ENCODE measurements at places on chromosomes 16 and 17. TPM values are rescaled to one million over a fixed set of nuclear protein-coding genes. Genes with fewer than 3 reads are reported as not detected.

- H3K36me3 ChIP-seq = peaks cover 74% of the 10 kb centered on the region
- H3K27me3 ChIP-seq = no peaks in the 10 kb centered on the region
- peak overlapping the region; percentile 75 for H3K4me3 ChIP-seq
- H3K4me1 ChIP-seq = peaks cover 54% of the 10 kb centered on the region
Observed at GRCh38 chr17:81035521-81036196, 708 bp downstream of the BAIAP2 start.

GRCh38 chr16:67104845-67105244 lies 4.9 kb upstream of the PHAF1 start:
- DNase-seq = no peak
- no peaks in the 10 kb centered on the region for H3K27me3 ChIP-seq
- H3K27ac ChIP-seq = no peak overlapping the region
- peaks cover 30% of the 10 kb centered on the region for H3K36me3 ChIP-seq

- no peaks in the 10 kb centered on the region for H3K4me1 ChIP-seq
- no peak overlapping the region for H3K4me3 ChIP-seq
- peaks cover 89% of the 10 kb centered on the region for H3K27me3 ChIP-seq
- no peak overlapping the region for H3K27ac ChIP-seq
Observed at GRCh38 chr16:85134076-85134788, 22.0 kb upstream of the CIBAR2 start.

GRCh38 chr16:84628226-84628731 lies 10.4 kb upstream of the COTL1 start:
- DNase-seq = no peak
- H3K27me3 ChIP-seq = no peaks in the 10 kb centered on the region
- no peak overlapping the region for H3K27ac ChIP-seq
- H3K36me3 ChIP-seq = no peaks in the 10 kb centered on the region
- H3K4me1 ChIP-seq = peaks cover 2% of the 10 kb centered on the region
- no peak overlapping the region for H3K4me3 ChIP-seq

- H3K4me3 ChIP-seq = no peak overlapping the region
- peaks cover 93% of the 10 kb centered on the region for H3K27me3 ChIP-seq
- DNase-seq = no peak
- no peaks in the 10 kb centered on the region for H3K4me1 ChIP-seq
- H3K36me3 ChIP-seq = no peaks in the 10 kb centered on the region
Observed at GRCh38 chr17:40469805-40470675, 26.8 kb downstream of the IGFBP4 start.

GRCh38 chr17:35641032-35641431 lies 53.9 kb downstream of the AP2B1 start:
- no peak overlapping the region for H3K4me3 ChIP-seq
- H3K27me3 ChIP-seq = no peaks in the 10 kb centered on the region
- peaks cover 48% of the 10 kb centered on the region for H3K36me3 ChIP-seq
- DNase-seq = no peak

DNA sequence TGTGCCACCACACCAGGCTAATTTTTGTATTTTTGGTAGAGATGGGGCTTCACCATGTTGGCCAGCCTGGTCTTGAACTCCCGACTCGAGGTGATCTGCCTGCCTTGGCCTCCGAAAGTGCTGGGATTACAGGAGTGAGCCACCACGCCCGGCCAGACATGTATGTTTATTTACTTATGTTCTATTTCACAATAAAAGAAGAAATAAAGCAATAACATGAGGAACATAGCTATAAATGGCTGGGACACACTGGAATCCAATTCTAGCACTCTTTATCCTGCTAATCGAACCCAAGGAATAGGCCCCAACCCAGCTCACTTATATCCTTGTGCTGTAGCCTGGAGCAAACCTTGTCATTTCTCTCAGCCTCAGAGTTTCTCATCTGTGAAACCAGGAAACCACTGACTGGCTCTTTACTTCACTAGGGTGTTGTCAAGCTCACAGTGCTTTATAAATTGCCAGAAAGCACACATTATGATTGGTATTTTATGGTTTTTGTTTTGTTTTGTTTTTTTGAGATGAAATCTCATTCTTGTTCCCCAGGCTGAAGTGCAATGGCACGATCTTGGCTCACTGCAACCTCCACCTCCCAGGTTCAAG lies 4.3 kb upstream of the ODAD4 start:
- H3K36me3 ChIP-seq = peaks cover 12% of the 10 kb centered on the region
- H3K4me3 ChIP-seq = no peak overlapping the region
- no peak overlapping the region for H3K27ac ChIP-seq
- DNase-seq = no peak
- H3K27me3 ChIP-seq = no peaks in the 10 kb centered on the region

GRCh38 chr17:57114085-57114673 lies 29.1 kb downstream of the AKAP1 start:
- H3K36me3 ChIP-seq = peaks cover 30% of the 10 kb centered on the region
- no peak overlapping the region for H3K4me3 ChIP-seq
- H3K27ac ChIP-seq = no peak overlapping the region
- no peaks in the 10 kb centered on the region for H3K4me1 ChIP-seq

DNA sequence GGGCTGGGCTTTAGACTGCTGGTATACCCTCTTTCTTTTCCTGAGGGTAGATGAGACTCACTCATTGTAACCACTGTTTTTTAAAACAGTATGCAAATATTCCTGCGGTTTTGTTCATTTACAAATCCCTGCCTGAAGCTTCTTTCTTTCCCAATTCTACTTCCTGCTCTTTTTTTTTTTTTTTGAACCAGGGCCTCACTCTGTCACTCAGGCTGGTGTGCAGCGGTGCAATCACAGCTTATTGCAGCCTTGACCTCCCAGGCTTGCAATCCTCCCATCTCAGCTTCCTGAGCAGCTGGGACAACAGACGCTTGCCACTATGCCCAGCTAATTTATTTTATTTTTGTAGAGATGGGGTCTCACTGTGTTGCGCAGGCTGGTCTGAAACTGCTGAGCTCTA lies 8.0 kb upstream of the SULT1A1 start:
- peaks cover 30% of the 10 kb centered on the region for H3K36me3 ChIP-seq
- H3K4me1 ChIP-seq = peaks cover 11% of the 10 kb centered on the region

DNA sequence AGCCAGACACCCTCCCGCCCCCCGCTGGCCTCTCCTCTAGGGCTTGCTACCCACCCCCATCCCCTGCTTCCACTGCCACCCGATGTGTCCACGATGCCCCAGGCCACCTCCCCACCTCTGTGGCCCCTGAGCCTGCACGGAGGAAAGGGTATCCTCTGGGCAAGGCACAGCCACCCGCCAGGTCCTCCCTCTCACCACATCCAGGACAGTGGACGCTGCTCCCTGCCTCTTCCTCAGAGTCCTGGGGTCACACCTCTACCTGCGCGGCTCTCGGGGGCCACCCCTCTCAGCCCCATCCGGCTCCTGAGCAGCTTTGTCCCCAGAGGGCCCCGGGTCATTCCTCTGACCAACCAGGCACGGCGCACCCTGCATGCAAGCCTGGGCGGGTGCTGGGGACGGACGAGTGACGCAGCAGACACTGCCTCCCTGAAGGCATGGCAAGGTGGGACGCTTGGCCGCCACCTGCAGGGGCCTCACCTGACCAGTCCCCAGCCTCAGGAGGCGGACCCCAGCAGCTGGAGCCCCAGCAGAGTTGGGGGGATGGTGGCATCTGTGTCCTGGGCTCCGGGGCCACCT lies 24.8 kb downstream of the FLYWCH1 start:
- no peaks in the 10 kb centered on the region for H3K27me3 ChIP-seq
- no peak for DNase-seq
- no peak overlapping the region for H3K4me3 ChIP-seq
- H3K27ac ChIP-seq = no peak overlapping the region

DNA sequence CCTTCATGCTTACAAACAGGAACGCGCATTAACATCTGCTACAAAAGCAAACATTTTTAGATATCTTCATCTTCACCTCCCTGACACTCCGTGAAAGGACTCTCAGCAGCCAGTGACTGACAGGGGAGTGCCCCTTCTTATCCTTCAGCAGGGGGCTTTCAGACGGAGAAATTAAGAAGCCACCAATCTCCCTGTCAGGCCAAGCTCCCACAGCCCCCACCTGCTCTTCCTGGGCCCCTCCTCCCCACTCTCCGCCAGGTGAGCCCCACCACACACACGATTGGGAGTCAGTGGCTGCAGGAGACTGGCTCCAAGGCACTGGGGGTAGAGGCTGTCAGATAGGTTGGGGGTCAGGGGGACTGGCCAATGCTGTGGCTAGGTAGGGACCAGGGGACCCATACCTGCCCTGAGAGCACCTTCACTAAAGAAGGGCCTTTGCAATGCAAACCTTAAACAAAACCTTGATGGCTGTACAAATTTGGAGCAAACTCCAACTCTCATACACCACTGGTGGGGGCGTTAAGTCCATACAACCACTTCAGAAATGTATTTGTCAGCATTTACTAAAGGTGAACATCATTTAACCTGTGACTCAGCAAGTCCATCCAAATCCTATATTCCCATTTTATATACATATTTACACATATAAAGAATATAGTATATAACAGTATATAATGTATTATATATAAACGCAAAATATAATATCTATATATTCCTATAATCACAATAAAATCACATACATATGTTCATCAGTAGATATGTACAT lies 232.2 kb downstream of the ZNF423 start:
- H3K4me3 ChIP-seq = no peak overlapping the region
- H3K27ac ChIP-seq = no peak overlapping the region
- no peaks in the 10 kb centered on the region for H3K4me1 ChIP-seq
- H3K27me3 ChIP-seq = peaks cover 15% of the 10 kb centered on the region
- no peaks in the 10 kb centered on the region for H3K36me3 ChIP-seq

DNA sequence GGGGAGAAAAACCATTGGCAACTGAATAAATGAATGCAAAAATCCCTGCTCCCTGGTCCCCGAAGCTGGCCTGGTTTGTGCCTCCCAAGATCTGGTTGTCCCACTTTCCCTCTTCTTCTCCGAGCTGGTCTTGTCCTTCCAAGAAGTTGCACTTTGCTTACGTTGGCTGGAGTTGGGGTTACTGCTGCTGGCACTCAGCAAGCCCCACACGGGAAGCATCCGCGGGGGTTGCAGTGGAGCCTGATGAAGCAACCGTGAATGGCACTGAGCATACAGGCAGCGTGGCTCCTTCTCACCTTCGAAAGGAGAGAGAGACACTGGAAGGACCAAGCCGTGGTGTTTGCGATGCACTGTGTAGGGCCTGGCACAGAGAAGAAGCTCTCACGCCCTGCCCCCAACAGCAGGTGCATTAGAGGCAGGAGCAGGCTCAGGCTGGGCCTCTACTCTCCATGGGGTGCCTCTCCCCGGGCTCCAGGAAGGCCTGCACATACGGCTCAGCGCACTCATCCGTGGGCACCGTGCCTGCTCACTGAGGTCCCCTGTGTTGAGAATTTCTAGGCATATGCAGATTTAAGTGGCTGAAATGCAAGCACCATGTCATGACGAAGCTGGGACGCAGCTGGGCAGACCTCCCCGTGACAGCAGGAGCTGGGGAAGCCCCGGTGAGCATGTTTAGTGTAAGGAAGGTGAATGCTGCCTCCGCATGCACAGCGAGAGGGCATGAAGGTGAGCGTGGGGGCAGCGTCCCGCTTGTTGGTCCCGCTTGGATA lies 12.1 kb downstream of the CA5A start:
- no peak for DNase-seq
- H3K27me3 ChIP-seq = peaks cover 38% of the 10 kb centered on the region
- H3K4me3 ChIP-seq = no peak overlapping the region
- H3K4me1 ChIP-seq = no peaks in the 10 kb centered on the region
- no peak overlapping the region for H3K27ac ChIP-seq

DNA sequence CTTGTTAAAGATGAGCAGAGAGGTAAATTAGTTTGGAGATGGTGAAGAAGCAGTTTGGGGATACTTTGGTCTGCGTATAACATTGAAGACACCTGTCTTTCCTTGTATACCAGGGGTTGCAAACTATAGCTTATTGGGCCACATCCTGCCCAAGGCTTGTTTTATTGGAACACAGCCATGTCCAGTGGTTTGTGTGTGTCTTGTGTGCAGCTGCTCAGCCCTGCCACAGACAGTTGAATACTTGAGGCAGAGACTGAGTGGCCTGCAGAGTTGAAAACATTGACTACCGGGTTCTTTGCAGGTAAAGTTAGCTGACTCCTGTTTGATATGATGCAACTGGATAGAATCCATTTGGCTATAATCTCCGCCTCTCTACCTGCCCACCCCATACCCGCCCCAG lies 224.4 kb downstream of the PRKCA start:
- peak overlapping the region; percentile 11 for H3K27ac ChIP-seq
- DNase-seq = no peak
- peaks cover 6% of the 10 kb centered on the region for H3K36me3 ChIP-seq
- no peaks in the 10 kb centered on the region for H3K27me3 ChIP-seq
- no peak overlapping the region for H3K4me3 ChIP-seq

- peaks cover 41% of the 10 kb centered on the region for H3K27me3 ChIP-seq
- DNase-seq = peak; percentile 74
- H3K36me3 ChIP-seq = peaks cover 20% of the 10 kb centered on the region
- H3K4me1 ChIP-seq = no peaks in the 10 kb centered on the region
Observed at GRCh38 chr17:2025622-2026309, 632 bp upstream of the RTN4RL1 start.

- H3K27ac ChIP-seq = peak overlapping the region; percentile 35
- H3K4me1 ChIP-seq = peaks cover 30% of the 10 kb centered on the region
- H3K36me3 ChIP-seq = peaks cover 66% of the 10 kb centered on the region
- H3K4me3 ChIP-seq = peak overlapping the region; percentile 15
Observed at GRCh38 chr17:75036643-75037268, 10.0 kb downstream of the ATP5PD start.

DNA sequence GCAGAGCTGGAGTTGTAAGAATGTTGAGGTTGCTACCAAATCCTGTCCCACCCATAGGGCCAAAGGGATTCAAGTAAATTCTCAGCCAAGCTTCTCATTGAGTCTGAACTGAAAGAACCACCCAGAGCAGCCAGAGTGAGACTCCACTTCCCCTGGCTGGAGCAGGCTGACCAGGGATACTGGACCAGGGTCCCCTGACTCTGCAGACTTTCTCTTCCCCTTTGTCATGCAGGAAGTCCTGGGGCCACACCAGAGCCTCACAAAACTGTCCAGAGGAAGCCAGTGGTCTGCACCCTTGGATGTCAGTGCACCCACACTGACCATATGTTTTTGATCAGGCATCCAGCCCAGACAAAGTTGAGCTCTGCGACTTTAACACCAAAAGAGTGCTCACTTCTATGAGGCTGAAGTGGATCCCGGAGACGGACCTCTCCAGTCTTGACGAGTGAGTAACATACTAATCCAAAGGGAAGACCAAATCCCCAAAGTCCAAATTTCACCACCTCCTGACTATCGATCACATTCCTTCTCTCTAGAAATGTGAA lies 4.1 kb downstream of the NXN start:
- peaks cover 6% of the 10 kb centered on the region for H3K4me1 ChIP-seq
- no peak overlapping the region for H3K4me3 ChIP-seq
- peaks cover 11% of the 10 kb centered on the region for H3K27me3 ChIP-seq
- H3K36me3 ChIP-seq = peaks cover 5% of the 10 kb centered on the region
- no peak for DNase-seq

- peaks cover 4% of the 10 kb centered on the region for H3K36me3 ChIP-seq
- no peak overlapping the region for H3K4me3 ChIP-seq
Observed at GRCh38 chr17:66525338-66525737, 222.9 kb downstream of the PRKCA start.

- H3K27ac ChIP-seq = no peak overlapping the region
- no peaks in the 10 kb centered on the region for H3K27me3 ChIP-seq
- no peaks in the 10 kb centered on the region for H3K4me1 ChIP-seq
- H3K36me3 ChIP-seq = no peaks in the 10 kb centered on the region
- no peak overlapping the region for H3K4me3 ChIP-seq
Observed at GRCh38 chr16:78720416-78720815, 621.0 kb downstream of the WWOX start.

- peak; percentile 15 for DNase-seq
- H3K27me3 ChIP-seq = peaks cover 37% of the 10 kb centered on the region
- H3K4me3 ChIP-seq = no peak overlapping the region
- no peak overlapping the region for H3K27ac ChIP-seq
- peaks cover 20% of the 10 kb centered on the region for H3K36me3 ChIP-seq
Observed at GRCh38 chr17:29619251-29619650, 3.5 kb downstream of the CORO6 start.

Gene SLC16A6
- total RNA-seq = 0.19 TPM

Gene PRR35
- not detected for total RNA-seq

Gene FAM234A
- 130 TPM for total RNA-seq

Gene RNF112
- total RNA-seq = 0.61 TPM

Gene GPR139
- total RNA-seq = not detected

Gene HLF
- total RNA-seq = 3.3 TPM

Gene SDR42E1
- 33.0 TPM for total RNA-seq

Gene GNG13
- total RNA-seq = not detected
